ENCODE measurements at places on chromosomes 4 and X.

DNA sequence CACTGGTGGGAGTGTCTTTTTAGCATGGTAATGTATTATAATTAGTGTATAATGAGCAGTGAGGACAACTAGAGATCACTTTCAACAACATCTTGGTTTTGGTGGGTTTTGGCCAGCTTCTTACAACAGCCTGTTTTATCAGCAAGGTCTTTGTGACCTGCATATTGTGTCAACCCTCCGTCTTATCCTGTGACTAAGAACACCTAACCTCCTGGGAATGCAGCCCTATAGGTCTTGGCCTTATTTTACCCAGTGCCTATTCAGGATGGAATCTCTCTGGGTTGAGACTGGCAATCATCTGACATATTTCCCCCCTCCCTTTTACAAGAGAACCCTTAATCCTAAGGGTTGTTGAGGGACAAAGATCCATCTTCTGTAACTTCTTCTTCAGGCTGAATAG, 21.9 kb upstream of the ADH4 start:
- no peak for DNase-seq

DNA sequence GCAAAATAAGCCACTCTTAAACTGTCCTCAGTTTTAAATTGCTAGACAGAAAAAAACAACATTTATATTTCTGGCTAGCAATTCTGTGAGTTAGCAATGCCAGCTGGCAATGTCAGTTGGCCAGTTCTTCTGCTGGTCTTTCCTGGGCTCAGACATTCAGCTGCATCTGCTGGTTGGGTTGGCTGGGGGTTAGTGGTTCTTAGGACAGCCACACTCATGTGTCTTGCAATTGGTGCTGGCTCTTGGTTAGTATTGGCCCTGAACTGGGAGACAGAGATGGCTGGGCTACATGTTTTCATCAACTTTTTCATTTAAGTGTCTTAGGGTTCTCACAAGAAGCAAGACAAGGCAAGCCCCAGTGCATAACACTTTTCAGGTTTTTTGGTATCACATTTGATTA, 48.0 kb upstream of the PDLIM5 start:
- no peak for DNase-seq

DNA sequence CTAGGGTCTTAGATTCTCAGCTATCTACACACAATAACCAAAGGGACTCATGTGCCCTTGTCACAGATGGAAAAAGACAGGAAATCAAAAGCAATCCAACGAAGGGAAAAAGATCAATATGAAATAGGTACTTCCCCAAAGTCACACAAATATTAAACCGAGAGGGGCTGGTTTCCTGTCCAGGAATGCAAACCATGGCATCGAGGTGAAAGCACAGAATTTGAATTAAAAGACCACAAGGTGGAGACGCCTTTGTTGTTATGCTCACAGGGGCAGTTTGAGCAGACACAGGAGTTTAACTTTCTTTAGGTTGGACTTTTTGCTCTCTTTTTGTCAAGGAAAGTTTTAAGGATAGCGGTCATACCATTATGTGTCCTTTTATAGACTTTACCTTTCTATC, 14.3 kb downstream of the H2BW1 start:
- no peak for DNase-seq

DNA sequence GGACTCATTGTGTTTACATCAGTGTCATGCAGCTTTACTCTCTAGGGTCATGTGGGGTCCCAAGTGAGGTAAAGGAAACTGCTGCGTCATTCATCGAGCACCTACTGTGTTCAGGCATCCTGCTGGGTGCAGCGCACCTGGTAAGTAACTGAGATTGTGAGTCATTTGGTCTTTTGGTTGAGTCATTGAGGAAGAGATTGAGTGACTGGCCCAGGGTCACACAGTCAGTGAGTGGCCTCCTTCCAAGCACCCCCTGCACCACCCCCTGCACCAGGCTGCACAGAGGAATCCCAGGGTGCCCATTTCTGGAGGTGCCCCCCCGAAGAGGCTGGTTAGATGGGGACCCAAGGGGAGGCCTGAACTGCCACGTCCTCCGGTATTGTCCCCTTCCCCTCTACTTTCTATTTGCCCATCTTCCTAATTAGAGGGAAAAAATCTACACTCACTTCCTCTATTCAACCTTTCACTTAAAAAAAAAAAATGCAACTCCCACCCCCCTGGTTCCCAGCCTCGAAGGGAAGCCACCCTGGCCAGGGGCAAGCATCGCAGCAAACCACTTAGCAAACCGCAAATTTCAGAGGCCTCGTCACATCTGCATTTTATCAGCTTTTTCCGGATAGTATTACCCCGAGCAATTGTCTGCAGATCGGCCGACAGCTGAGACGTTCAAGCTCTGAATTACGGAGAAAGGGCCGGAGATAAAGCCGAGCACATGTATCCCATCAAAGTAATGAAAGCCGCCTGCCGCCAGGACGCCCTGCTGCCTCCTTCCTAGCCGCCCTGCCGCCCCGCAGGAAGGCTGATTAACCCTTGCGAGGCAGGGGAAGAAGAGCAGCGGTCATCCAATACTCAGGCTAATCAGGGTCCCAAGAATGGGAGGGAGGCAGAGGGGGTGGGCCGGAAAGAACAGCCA, 96.3 kb upstream of the MSX1 start:
- no peak for DNase-seq

DNA sequence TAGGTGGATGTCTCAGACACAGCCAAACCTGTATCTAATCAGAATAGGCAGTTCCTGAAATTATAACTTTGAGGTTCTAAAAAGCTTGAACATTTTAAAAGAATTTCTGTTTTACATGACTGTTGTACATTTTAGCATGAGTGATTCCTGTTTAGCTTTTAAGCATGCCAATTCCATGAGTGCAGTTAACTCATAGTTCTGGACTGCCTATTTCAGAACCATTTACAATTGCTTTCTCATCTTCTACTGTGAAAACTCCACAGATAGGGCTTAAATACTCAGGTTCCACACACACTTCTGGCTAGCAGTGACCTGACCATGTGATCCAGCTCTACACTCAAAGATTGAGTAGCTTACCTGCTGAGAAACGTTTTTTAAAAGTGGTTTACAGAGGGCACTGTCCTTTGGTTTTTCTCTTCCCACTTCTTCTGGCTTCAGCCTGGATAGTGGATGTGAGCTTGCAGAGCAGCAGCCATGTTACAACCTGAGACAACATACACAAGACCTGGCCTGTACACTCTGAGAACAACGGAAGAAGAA, 280.8 kb downstream of the ANKRD50 start:
- DNase-seq = no peak

GRCh38 chr4:37434469-37434868, 189.9 kb downstream of the NWD2 start:
- no peak for DNase-seq

GRCh38 chr4:113858924-113859323, 97.4 kb upstream of the CAMK2D start:
- no peak for DNase-seq

DNA sequence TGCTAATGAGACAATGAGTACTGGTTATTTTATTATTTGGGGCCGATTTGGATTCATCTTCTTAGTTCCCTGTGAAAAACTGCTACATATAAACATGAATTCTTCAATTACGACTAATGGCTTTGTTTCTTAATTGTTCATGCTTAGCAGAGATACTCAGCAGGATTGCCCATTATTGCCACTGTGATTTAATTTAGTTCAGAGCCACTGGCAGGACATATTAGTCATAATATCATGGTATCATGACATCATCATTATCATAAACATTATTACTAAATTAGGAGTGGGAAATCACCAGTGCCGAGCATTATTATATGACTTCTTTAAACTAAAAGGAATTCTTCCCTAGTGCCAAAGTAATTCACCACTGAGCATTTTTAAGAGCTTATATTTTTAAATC, 201.4 kb downstream of the SPOCK3 start:
- DNase-seq = no peak

- peak; percentile 41 for DNase-seq
These were observed 405 bp upstream of the HS3ST1 start for GRCh38 chr4:11428899-11429698.

DNA sequence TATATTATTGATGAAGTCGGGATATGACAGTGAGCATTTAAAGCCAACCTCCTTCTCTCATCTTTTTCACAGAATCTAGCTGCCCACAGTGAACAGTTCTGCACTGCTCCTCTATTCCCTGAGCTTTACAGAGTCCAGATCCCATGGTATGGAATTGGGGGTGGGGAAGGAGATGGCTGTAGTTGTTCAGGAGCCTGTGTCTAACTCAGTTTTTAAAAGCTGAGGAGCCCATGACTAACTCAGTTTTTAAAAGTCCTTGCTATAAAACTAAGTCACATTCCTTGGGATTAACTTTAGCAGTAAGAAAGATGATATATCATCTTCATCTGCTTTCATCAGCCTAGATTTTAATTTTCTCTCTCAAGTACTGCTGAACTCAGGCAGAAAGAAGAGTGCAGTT, 96.4 kb upstream of the STIM2 start:
- no peak for DNase-seq

DNA sequence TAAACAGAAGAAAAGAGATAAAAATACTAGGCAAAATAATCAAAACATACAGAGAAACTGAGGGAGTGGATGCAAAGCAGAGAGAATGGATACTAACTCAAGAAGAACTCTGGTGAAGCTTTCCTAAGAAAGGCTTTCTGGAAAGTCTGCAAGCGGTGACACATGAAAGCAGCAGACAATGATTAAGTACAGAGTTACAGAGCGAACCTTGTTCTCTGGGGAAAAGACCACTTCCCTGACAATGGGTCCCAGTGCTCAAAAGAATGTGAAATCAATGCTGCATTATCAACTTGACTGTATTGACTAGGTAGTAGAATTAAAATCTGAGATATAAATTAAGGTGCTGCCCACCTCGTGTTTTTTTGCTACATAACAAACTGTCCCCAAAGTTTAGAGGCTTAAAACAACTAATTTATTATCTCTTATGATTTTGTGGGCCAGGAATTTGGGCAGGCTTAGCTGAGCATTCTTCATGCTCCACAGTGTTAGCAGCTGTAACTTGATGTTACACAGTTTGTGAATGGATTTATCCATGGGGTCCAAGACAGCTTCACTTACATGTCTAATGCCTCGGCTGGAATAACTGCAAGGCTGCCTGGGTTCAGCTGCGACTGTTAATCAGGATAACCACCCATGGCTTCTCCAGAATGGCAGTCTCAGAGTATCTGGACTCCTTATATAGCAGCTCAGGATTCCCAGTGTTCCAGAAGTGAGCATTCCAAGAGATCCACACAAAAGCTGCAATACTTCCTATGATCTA, 106.9 kb upstream of the INPP4B start:
- no peak for DNase-seq

- DNase-seq = no peak
These were observed 88.7 kb upstream of the TTC29 start for GRCh38 chr4:147034372-147034771.

GRCh38 chrX:137858106-137858505, 292.2 kb downstream of the ZIC3 start:
- no peak for DNase-seq

DNA sequence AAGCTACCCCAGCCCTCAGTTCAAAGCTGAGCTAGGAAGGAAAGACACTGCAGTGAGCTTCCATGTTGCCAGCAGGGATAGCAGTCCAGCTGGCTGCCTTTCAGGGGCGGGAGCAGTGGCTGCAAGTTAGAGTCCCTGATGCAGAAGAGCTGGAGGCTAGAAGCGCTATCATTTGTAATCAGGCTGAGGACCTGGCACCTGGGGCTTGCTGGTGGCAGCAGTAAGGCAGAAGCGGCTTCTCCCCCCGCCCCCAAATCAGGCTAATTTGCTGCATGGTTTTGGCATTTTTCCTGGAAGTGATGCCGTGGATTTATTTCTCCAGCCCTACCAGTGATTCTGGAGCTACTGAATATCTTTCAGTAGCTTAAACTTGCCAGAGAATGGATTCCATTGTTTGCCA, 203.3 kb downstream of the CLCN4 start:
- no peak for DNase-seq

- no peak for DNase-seq
These were observed 559 bp upstream of the FAM47E start for GRCh38 chr4:76250962-76251361.

GRCh38 chrX:55715847-55716246, 1.7 kb upstream of the RRAGB start:
- DNase-seq = no peak

DNA sequence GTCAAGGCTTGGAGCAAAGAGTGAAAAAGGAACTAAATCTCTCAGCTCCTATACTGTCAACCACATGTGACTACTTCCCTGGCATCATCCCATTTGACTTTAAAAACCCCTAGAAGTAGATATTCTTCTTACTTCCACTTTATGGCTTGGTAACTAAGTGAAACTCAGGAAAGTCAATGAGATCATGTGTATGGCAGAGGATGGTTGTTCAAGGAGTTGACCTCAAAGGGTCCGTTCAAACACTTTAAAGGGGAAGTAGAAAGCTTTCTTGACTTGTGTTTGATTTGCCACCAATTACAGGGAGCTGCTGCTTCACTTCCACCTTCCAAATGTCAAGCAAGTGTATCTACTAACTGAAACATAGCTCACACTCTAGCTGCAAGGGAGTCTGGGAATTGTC, 187.2 kb downstream of the RAB28 start:
- no peak for DNase-seq

Data from NCI-H1930 (cell line).